ENCODE measurements at places on chromosomes 7 and 10. TPM values are rescaled to one million over a fixed set of nuclear protein-coding genes. Genes with fewer than 3 reads are reported as not detected.

- no peak for DNase-seq
These were observed 24.7 kb downstream of the ADCYAP1R1 start for GRCh38 chr7:31076641-31077310.

PRPS1L1 gene
- not detected for total RNA-seq

GRCh38 chr7:11315666-11316258, 342.1 kb downstream of the PHF14 start:
- DNase-seq: no peak

DNA sequence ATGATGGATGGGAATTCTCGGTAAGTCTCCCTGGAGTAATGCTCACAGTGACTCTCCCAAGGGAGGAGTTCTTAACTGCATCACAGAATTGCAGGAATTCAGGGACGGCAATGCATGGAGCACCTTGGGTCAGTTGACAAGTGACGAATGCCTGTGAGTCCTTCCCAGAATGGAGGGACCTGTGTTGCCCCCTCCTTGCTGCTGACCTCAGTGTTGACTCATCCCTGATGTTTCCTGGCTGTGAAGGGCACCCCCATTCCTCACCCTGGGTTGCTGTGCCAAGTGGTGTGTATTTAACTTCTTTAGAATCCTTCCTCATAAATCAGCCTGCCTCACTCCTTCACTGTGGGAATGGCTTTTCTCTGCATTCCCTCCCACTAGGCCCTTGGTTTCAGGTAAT, 98.9 kb downstream of the LRMDA start:
- DNase-seq: no peak

GRCh38 chr10:121526801-121527221, 71.4 kb downstream of the FGFR2 start:
- DNase-seq: no peak

ERV3-1 gene
- 26.7 TPM for total RNA-seq

DNA sequence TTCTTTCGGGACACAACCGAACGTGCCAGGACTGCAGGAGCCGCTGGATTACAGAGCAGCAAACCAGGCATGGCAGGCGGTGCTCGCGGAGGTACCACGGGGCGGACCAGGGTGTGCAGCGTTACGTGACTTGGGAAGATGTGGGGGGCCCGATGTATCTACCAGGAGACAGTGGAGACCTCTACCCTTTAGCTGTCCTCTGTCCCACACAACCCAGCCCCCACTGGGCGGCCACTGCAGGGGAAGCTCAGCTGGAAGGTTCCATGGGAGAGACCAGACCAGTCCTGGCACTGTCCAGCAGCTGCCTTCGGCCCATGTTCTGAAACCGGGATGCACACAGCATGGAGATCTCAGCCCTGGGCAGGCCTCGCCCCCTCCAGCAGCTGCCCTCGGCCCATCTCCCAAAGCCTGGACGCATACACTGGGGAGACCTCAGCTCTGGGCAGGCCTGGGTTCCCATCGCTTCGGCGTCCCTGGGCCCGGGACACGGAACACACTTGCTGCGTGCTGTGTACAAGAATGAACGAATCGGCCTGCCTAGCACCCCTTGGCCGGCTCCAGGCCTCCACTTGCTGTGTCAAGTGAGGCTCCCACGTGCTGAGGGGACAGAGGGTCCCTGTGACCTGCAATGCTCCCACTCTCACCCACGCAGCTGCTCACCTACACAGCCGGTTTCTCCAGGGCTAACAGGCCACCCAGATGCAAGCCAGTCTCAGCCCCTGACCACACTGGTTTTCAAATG, 177.4 kb downstream of the ELFN1 start:
- no peak for DNase-seq

- no peak for DNase-seq
These were observed 22.3 kb downstream of the FOXI2 start for GRCh38 chr10:127759276-127759675.

DNA sequence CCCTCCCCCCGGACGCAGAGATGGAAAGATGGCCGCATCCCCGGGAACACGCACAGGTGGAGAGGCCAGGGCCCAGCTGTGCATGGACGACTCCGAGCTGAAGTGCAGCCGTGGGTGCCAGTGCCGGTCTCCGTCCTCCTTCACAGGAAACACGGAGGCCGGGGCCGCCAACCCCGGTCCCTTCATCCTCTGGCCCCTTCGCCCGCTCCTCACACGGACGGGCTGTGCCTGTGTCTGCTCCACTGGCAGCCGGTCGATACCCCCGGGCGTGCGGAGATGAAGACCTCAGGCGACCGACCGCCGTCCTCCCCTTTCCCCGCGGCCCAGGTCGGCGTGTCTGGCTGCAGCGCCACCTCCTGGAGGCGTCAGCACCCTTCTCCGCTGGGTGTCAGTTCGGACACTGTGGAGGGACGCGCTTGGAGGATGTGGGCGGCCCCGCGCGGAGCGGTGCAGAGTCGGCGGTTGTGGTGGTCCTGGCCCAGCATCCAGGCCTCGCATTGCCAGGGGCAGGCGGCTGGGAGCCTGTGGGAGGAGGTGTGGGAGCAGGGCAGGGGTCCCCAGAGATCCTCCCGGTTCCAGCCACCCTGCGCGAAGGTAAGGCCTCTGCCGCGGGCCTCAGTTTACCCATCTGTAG, 9.9 kb downstream of the ZNF511 start:
- DNase-seq: no peak

DNA sequence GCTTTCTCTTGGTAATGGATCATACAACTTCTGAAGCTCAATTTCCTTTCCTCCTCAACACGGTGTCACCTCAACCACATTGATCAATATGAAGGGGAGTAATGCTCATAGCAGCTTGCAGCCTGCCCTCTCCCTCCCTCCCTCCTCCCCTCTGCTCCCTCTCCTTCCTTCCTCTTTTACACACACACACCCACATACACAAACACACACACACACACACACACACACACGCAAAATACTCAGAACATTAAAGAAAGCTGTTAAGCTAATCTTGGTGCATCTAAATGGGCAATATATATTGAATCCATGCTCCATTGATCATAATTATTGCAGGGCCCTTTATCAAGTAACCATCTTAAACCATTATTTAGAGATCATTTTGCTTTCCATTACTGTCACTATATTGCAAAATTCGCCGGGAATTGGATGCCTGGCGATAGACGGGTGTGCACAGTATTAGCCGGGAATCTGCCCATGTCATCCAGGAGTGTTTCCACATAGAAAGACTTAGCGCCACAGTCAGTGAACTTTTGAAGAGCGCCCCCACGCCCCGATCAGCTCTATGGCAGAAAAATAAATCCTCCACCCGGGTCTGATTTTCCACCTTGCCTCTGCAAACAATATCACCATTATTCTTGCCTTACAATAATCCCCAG, 122.0 kb downstream of the PRLHR start:
- no peak for DNase-seq

DNA sequence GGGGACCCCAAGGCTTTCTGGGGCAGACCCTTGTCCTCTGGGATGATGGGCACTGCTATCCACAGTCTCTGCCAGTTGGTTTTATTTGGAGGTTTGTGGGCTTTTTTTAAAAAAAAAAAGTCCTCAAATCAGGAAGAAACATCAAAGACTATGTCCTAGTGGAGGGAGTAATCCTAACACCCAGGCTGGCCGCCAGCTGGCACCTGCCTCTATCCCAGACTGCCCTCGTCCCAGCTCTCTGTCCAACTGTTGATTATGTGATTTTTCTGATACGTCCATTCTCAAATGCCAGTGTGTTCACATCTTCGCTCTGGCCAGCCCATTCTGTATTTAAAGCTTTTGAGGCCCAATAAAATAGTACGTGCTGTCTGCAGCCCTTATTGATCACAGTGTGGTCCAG, 61.0 kb upstream of the LRRC4 start:
- no peak for DNase-seq

DNA sequence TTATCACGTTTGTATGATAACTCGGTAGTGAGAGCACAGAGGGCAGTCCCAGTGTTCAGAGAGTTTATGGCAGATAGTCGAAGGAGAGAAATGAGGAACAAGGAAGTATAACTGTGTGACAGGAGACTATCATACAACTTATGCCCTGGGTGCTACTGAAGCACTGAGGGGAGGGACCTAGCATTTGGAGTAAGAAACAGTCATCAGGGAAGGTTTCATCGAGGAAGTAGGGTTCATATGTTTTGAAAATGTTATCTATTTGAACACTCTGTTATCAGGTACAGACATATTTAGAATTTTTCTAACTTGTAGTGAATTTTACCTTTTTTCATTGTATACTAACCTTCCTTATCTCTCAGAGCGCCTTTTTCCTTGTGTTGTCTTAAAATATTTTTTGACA, 1214.4 kb upstream of the C7orf33 start:
- no peak for DNase-seq

DNA sequence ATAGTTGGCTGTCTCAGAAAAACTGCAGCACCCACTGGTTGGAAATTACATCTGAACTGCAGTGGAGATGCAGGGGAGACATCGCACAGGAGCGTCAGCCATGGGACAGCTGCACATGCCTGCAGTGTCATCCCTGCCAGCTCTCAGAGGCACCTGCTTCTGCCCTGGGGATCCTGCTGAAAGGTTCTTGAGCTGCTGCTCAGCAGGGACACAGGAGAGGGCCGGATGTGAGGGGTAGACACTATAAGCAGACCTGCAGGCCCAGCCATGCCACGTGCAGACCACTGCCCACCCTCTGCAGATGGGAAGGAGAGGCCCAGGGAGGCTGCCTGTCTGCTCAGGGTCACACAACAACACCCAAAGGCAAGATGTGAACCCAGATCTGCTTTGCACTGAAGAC, 601.4 kb downstream of the DNAJB6 start:
- DNase-seq: no peak

KCP gene
- total RNA-seq: 0.16 TPM

- DNase-seq: no peak
These were observed 9.8 kb upstream of the GIMAP5 start for GRCh38 chr7:150727381-150727780.

DNA sequence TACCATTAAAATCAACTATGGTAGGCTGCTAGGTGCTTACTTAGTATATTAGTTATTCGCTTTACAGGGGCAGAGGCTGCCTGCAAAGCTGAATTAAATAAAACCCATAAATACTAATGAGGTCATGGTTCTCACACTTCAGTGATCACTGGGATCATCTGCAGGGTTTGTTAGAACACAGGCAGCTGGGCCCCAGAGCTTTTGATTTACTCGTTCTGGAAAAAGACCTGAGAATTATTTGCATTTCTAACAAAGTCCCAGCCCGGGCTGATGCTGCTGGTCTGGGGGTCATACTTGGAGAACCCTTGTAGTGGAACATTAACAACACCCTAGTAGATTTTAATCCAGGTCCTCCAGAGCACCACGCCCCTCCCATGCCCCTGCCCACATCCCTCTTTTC, 8.5 kb downstream of the UCN3 start:
- no peak for DNase-seq

DNA sequence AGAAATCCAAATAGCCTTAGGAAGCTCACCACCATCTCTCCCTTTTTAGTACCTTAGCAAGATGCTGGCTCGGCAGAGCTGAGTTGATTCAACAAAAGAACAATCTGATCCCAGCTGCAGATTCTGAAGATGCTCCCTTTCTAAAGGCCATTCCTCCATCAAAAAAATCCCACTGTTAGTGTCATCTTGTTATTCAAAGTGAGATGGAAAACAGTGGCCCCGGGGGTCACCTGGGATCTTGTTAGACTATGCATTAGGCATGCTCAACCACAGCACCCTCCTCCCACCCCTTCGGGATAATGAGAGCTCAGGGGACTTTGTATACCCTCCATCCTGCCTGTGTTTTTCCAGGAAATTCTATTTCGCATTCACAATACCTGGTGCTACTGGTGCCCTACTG, 2.4 kb downstream of the NCAPG2 start:
- DNase-seq: no peak

DNA sequence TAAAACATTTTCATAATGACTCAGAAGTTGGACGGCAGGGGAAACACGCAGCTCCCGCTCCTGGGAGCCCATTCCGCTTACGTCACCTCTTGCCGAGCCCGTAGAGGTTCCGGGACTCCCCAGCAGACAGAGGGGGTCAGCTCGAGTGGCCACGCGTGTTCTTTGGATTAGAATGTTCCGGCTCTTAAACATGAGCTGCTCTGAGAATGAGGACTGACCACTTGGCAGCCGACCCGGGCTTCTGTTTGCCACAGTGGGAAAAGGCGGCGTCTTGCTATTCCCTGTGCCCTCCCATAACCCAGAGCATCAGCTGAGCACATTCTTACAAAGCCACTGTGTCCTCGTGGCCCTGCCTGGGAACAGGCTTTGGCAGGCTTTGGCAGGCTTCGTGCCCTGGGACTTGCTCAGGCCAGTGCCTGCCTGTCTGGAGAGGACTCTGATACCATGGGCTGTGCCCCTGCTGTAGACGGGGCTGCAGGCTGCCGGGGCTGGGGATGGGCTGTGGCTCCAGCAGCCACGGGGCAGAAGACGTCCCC, 40.1 kb downstream of the PFKP start:
- DNase-seq: peak; percentile 82

DNA sequence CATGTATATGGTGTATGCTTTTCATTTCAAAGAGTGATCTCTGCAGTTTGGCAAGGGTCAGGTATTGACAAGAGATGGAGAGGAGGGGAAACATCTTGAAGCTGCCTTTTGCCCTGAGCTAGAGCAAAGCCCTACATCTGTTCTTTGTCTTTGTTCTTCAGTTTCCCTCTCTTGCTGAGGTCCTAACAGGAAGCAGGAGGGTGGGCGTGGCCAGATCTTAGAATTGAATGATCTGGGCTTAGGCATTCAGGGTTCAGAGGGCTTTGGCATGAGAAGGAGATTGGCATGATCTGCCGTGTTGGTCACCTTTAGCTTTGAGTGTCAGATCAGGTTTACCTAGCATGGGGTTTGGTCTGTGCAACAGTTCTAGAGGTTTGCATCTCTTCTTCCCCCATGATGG, 41.3 kb downstream of the LRMDA start:
- no peak for DNase-seq

DNA sequence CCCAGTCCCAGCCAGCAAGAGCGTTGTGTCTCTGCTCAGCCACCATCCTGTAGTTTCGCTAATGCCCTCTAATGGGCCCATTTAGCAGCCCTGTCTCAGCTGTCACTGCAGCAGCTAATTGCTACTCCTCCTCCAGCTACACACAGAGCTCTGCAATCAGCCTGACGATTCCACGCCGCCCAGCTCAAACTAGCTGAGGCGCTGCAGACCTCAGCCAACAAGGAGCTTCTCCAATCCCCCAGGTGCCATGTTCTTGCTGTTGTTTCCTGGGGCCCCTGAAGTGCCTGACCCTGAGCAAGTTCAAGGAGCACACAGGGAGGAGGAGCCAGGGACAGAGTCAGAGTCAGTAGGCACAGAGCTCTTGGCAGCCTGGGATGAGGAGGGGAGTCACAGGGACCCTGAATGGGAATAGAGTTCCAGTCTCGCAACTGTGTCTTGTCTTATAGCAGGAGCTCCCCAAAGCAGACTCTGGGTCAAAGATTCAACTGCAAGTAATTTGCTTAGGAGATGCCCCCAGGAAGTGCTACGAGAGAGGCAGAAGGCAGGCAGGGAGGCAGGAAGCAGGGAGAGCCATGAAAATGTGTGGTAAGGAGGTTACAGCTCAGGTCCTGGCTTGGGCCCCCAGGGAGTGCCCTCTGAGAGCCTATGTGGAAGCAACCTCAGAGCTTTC, 135.8 kb upstream of the UNC5B start:
- DNase-seq: no peak

All from occipital lobe (tissue), 3 donors.